ENCODE measurements at places on chromosomes 16 and 17. TPM values are rescaled to one million over a fixed set of nuclear protein-coding genes. Genes with fewer than 3 reads are reported as not detected.

GRCh38 chr16:76278980-76279379, 1.8 kb downstream of the CNTNAP4 start:
- H3K4me1 ChIP-seq, result no peaks in the 10 kb centered on the region
- peak; percentile 15 for DNase-seq
- no peak overlapping the region for H3K4me3 ChIP-seq
- H3K27ac ChIP-seq, result no peak overlapping the region
- peaks cover 9% of the 10 kb centered on the region for H3K27me3 ChIP-seq

GRCh38 chr16:2023092-2024031, 3.3 kb upstream of the NHERF2 start:
- peak overlapping the region; percentile 26 for H3K27ac ChIP-seq
- DNase-seq, result peak; percentile 91
- no peaks in the 10 kb centered on the region for H3K27me3 ChIP-seq
- peak overlapping the region; percentile 8 for H3K4me3 ChIP-seq
- H3K36me3 ChIP-seq, result no peaks in the 10 kb centered on the region

DNA sequence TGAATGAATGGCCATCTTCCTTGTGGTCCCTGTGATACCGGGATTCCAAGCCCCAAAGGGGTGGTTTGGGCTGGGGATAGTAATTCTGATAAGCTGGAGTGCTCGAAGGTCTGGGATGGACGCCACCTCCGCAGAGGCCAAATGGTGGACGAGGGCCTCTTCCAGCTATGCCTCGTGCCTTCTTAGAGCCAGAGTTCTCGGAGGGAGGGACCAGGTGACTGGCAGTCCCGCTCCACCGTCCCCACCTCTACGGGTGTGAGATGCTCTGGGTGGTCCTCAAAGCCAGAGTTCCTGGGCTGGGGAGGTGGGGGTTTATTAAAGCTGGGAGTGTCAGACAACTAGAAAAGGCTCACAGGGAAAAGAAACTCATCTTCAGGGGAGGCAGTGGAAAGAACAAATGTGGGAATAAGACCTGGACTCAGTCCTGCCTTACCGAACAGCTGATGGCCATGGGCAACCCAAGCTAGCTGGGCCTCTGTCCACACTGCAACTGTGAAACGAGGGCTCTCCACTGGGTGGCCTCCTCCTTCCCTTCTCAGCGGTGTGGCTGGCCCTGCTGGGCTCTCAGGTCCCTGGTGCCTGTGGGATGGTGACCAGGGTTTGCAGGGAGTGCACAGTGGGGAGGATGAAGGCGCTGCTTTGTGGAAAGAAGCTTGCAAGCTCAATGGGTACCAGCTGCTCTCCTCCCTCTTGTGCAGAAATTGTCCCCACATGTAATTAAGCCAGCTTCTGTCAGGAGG, 75.2 kb downstream of the N4BP1 start:
- no peak for DNase-seq
- no peak overlapping the region for H3K4me3 ChIP-seq
- no peak overlapping the region for H3K27ac ChIP-seq
- H3K27me3 ChIP-seq, result no peaks in the 10 kb centered on the region
- no peaks in the 10 kb centered on the region for H3K4me1 ChIP-seq

GRCh38 chr17:82278786-82279391, 5.4 kb upstream of the CSNK1D start:
- H3K27ac ChIP-seq, result no peak overlapping the region
- no peaks in the 10 kb centered on the region for H3K36me3 ChIP-seq
- DNase-seq, result no peak
- no peaks in the 10 kb centered on the region for H3K27me3 ChIP-seq
- H3K4me1 ChIP-seq, result peaks cover 8% of the 10 kb centered on the region

DNA sequence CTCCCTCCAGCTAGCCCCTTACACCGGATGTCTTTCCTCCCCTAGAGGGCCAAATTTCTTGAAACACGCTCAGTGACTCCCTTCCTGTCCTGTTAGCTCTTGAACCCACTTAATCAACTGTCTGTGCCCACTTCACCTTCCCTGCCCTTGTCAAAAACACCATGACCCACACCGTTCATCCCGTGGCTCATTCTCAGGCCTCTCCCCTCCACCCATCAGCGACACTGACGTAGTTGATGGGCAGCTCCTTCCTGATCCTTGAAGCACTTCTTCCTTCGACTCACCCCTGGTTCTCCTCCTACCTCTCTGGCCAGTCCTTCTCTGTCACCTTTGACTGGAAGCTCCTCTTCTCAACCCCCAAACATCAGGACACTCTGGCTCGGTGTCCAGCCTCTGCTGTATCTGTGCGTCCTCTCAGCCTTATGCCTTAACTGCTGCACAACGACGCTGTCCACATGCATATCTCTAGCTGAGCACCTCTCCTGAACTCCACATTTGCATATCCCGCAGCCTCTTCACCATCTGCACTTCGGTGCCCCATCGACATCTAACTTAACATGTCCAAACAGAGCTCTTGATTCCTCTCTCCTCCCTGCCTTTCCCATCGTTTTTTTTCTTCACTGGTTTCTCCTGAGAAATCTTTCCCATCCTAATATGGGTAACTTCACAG, 39.3 kb upstream of the CCDC182 start:
- no peaks in the 10 kb centered on the region for H3K27me3 ChIP-seq
- H3K4me3 ChIP-seq, result no peak overlapping the region
- peaks cover 56% of the 10 kb centered on the region for H3K4me1 ChIP-seq
- no peaks in the 10 kb centered on the region for H3K36me3 ChIP-seq
- DNase-seq, result no peak

DNA sequence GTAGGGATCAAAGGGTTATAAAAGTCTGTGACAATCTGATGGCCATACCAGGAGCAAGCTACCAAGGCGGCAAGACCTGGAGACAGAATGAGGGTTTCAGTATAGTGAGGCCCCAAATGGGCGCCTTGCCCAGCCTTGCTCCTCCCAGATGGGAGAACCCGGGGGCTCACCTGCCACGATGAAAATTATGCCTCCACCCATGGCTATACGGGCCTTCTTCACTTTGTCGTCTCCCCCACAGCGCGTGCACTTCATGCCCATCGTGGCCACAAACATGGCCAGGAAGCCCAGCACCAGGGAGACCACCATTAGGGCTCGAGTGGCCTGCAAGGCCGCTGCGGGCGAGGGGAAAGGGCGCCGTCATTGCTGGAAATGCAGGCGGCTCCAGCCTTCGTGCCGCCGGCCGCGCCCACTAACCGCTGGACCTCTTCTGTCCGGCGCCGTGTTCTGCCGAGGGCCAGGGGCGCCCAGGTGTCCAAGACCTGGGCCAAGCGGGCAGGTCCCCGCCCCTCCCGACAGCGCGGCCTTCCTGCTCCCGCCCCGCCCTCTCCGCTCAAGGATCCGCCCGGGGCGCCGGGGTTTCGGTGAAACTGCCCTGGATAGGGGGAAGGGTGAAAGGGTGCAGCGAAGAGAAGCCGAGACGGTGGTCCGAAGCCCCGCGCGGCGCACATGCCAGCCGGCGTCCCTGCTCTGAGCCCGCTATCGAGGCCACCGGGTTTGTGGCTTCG, 1.5 kb downstream of the CLDN7 start:
- DNase-seq, result no peak
- H3K4me1 ChIP-seq, result peaks cover 16% of the 10 kb centered on the region
- no peaks in the 10 kb centered on the region for H3K27me3 ChIP-seq
- no peak overlapping the region for H3K4me3 ChIP-seq

DNA sequence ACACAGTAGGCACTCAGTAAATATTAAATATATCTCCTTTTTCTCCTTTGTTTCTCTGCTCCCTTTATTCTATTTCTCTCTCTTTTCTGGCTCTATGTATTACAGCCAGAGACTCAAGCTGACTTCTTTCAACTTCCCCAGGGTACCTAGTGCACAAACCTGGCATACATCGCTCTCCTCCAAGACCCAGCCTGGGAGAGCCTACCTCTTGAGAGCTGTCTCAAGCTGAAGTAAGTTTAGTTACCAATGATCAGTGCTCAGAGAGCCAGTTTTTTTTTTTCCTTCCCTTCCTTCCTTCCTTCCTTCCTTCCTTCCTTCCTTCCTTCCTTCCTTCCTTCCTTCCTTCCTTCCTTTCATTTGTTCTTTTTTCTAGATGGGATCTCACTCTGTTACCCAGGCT, 19.8 kb downstream of the TMEM98 start:
- H3K36me3 ChIP-seq, result no peaks in the 10 kb centered on the region
- H3K27ac ChIP-seq, result peak overlapping the region; percentile 77
- no peaks in the 10 kb centered on the region for H3K27me3 ChIP-seq
- H3K4me1 ChIP-seq, result peaks cover 11% of the 10 kb centered on the region
- DNase-seq, result peak; percentile 70

DNA sequence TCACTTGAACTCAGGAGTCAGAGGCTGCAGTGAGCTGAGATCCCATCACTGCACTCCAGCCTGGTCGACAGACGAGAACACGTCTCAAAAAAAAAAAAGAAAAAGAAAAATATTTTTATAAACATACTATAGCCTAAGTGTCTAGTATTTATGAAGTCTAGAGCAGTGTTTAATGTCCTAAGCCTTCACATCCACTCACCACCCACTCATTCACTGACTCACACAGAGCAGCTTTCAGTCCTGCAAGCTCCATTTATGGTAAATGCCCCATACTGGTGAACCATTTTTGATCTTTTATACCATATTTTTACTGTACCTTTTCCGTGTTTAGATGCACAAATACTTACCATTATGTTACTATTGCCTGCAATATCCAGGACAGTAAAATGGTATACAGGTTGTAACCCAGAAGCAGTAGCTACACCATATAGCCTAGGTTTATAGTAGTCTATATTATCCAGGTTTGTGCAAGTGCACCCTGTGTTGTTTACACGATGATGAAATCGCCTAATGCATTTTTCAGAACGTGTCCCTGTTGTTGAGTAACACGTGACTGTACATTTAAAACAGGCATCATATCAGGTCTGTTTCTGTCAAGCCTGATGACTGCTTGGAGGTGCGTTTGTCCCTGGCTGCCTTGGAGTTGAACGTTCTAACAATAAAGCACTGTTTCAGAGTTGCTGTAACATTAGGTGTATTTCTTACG, 10.1 kb downstream of the NUDT7 start:
- no peak for DNase-seq
- no peaks in the 10 kb centered on the region for H3K36me3 ChIP-seq
- H3K27me3 ChIP-seq, result no peaks in the 10 kb centered on the region
- no peaks in the 10 kb centered on the region for H3K4me1 ChIP-seq
- H3K4me3 ChIP-seq, result no peak overlapping the region

- H3K27ac ChIP-seq, result no peak overlapping the region
- no peaks in the 10 kb centered on the region for H3K4me1 ChIP-seq
- H3K36me3 ChIP-seq, result no peaks in the 10 kb centered on the region
- DNase-seq, result no peak
- H3K27me3 ChIP-seq, result no peaks in the 10 kb centered on the region
These were observed 72.9 kb upstream of the CLEC3A start for GRCh38 chr16:77949445-77949844.

DNA sequence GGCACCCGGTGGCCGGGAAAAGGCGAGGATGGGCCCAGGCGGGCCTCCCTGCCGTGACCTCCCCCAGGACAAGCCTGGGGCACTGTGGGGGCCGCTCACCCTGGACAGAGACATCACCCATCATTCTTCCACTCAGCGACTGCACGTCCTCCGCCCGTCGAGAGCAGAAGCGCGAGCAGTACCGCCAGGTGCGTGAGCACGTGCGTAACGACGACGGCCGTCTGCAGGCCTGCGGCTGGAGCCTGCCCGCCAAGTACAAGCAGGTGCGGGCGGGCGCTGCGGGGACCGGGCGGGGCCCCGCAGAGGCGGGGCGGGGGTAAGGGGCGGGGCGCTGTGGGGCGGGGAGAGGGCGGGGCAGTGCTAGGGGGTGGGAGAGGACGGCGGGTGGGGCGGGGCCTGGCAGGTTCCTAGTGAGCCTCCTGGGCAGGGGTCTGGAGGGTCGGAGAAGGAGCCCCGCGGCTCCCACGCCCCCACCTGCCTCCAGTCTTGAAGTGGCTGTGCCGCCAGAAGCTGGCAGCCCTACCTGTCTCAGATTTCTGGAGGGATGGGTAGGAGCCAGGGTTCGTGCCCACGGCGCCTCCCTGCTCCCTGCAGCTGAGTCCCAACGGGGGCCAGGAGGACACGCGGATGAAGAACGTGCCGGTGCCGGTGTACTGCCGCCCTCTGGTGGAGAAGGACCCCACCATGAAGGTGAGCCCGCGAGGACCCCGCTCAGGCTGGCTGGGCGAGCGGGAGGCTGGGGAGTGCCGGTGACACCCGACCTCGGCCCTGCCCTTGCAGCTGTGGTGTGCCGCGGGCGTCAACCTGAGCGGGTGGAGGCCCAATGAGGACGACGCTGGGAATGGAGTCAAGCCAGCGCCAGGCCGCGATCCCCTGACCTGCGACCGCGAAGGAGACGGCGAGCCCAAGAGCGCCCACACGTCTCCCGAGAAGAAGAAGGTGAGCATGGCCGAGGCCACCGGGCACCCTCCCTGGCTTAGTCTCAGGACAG, 7.5 kb downstream of the NME3 start:
- H3K27ac ChIP-seq, result no peak overlapping the region
- H3K4me1 ChIP-seq, result no peaks in the 10 kb centered on the region
- peak; percentile 49 for DNase-seq
- peaks cover 24% of the 10 kb centered on the region for H3K36me3 ChIP-seq

DNA sequence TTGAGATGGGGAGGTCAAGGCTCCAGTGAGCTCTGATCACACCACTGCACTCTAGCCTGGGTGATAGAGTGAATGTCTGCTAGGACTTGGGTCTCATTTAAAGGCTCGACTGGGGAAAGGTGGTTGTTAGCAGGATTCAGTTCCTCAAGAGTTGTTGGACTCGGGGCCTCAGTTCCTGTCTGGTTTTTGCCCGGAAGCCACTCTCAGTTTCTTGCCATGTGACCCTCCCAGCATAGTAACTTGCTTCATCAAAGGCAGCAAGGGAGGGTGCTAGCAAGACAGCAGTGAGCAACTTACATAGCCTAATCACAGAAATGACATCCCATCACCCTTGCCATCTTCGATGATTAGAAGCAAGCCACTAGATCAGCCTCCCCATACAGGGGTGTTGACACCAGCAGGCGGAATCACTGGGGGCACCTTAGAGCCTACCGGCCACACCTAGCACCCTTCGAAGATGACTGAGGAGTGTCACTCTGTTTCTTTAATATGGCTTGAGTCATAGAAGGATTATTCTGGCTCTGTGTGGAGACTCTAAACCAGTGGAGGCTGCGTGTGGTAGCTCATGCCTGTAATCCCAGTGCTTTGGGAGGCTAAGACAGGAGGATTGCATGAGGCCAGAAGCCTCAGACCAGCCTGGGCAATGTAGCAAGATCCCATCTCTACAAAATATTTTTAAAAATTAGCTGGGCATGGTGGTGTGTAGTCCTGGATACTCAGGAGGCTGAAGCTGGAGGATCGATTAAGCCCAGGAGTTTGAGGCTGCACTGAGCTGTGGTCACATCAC, 13.2 kb upstream of the SCNN1B start:
- H3K4me1 ChIP-seq, result no peaks in the 10 kb centered on the region
- H3K4me3 ChIP-seq, result no peak overlapping the region
- no peaks in the 10 kb centered on the region for H3K27me3 ChIP-seq
- no peaks in the 10 kb centered on the region for H3K36me3 ChIP-seq

Gene NPIPB13
- 9.3 TPM for total RNA-seq

Gene ABCC6
- total RNA-seq, result not detected

Gene CCL14
- total RNA-seq, result not detected

Gene MT3
- not detected for total RNA-seq

Gene P2RX1
- total RNA-seq, result 0.24 TPM

Gene GSG1L
- not detected for total RNA-seq

Data from A673 (cell line).